ENCODE measurements at places on chromosomes 6 and 20.

DNA sequence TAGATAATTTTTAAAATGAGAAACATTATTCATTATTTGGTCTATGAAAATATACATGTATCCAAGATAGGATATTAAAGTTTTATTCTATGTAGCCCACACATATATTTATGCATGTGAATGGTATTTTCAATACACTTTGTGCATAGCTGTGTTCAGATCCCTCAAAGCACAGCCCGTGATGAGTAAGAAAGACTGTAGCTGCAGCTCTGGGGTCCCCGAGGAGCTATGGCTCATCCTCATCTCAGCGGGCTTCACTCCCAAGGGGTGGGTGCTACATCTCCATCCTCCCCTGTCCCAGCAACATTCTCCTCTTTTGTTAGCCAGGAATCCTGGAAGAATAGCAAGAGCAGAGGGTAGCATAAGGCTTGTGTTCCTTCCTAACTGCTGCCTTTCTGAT lies 130.8 kb downstream of the SAMD5 start:
- no peak for DNase-seq

GRCh38 chr20:35248641-35249475 lies 22.4 kb downstream of the MMP24 start:
- no peak for DNase-seq

DNA sequence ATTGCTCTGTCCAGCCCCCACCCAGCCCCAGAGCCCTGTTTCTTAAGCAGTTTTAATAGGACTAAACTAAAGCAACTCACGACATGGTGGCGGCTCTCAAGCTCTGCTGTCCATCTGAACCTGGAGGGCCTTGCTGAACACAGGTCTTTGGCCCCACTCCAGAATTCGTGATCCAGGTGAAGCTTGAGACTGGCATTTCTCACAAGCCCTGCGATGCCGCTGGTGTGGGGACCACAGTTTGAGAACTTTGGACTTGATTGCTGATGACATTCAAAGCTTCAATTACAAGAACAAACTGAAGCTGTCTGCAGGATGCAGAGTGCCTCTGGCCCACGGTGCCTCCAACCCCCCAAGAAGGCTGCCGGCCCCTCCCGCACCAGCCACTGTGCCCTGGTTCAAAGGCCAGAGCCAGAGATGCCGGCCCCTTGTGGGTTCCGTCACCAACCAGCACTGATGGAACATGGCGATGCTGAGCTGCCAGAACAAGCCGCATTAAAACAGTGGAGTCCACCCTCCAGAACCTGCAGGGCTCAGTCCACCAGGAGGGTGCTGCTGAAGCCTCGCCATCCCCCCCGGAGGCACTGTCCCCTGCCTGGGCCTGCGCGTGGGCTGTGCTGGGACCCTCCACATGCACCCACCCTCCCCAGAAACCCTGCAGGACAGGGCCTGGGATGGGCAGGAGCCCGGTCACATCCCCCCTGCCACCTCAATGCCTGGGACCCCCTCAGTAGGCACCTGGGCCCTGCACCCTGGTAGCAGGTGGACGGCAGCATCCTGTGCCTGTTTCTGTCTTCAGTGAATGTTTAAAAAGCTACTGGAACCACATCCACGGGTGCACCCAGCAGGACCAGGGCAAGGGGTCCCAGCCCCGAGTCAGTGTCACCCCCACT lies 101.1 kb downstream of the PSMB1 start:
- DNase-seq, result no peak

GRCh38 chr6:130515306-130515705 lies 149.5 kb downstream of the TMEM200A start:
- DNase-seq, result no peak

GRCh38 chr6:135423649-135424128 lies 73.9 kb downstream of the AHI1 start:
- no peak for DNase-seq

DNA sequence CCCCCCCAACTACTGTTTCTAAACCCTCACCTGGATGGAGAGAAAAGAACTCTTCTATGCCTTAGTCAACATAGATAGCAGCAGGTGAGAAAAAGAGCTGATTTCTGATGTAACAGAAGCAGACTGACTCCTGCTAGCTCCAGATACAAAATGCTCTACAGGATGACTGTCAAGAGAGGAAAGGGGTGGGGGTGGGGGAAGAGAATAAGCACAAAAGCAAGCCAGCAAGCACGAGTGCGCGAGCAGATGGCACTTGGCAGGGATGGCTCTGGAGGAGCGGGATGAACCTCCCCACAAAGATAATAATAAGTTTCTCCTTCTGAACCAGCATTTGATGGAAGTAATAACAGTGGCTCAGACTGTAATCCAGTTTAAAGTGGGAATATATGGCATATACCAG lies 45.6 kb upstream of the SPDEF start:
- DNase-seq, result no peak

GRCh38 chr20:32056708-32057483 lies 4.9 kb downstream of the HCK start:
- no peak for DNase-seq

- DNase-seq, result no peak
Observed at GRCh38 chr6:21998582-21998981, 298.3 kb downstream of the PRL start.

- no peak for DNase-seq
Observed at GRCh38 chr6:142914369-142914768, 30.6 kb downstream of the HIVEP2 start.

DNA sequence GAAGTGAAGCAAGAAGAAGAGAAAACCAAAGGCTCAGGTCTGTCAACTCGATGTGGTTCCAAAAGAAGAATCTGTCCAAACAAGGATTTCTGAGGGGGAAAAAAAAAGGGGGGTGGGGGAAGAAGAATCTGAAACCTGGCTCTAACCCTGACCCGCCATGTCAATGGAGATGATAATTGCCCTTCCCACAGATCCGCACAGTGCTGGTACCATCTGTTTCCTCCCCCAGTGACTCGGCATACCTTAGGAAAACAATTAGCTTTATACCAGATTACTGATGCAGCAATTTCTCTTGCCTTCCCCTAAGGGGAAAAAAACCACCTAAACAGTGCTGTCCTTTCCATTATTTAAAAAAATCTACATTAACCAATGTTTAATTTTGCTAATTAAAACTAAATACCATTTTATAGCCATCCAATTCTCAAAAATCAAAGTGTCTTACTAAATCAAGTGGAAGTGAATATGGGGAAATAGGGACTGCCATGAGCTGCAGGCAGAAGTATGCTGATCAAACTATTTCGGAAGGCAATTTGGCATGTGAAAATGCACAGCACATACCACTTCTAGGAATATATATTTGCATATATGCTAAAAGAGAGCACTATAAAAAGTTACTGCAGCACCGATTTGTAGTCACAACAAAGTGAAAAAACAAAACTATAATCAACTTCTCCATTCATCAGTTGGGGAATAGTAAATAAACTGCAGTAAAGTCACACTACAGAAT lies 46.8 kb downstream of the MAP7 start:
- no peak for DNase-seq

GRCh38 chr6:170149681-170150589 lies 140.9 kb downstream of the DLL1 start:
- DNase-seq, result no peak

GRCh38 chr6:2731281-2731909 lies 19.3 kb downstream of the MYLK4 start:
- no peak for DNase-seq

- no peak for DNase-seq
Observed at GRCh38 chr20:45070932-45071632, 29.8 kb downstream of the KCNS1 start.

- DNase-seq, result no peak
Observed at GRCh38 chr6:39312912-39313525, 1.2 kb downstream of the KCNK17 start.

DNA sequence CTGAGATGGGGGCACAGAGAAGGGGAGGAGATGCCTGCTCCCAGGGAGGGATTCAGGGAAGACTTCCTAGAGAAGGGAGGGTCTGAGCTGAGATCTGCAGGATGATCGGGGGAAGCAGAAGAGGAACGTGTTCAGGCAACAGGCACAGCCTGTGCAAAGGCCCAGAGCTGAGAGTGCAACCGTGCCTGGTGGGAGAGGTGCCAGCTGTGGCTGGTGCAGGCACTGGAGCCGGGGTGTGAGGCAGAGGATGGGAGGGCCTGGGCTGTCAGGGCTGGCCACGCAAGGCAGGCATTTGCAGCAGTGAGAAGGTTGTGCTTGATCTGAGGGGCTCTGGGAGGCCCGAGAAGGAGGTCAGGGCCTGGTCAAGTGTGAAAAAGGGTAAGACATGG lies 27.7 kb downstream of the PTGIS start:
- no peak for DNase-seq

DNA sequence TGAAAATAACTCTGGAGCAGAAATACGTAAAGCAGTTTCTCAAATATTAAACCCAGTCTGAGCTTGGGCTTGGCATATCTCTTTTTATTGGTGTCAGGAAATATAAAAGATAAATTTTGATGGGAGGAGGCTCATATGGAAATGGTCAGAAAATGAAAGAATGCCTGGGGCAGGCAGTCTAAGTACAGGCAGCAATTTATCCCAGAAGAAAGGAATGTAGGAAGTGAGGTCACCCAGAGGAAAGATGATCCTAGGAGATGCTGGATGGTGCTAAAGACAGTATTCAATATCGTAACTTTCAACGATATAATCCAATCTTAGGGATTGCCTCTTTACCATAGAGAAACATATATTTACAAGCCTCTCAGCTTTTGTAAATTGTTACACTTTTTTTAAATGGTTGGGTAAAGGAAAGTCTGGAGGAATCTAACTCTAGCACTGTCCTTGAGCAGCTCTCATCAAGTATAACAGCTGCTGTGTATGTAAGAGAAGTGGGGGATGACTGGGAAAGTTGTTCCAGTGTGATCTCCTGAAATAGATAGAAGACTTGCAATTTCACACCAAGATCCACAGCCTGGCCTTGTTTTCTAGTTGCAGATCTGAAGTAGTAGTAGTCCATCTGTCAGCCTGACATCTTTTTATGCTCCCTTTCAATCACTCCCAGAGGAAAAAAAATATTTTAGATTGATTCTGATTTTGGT lies 256.9 kb upstream of the SASH1 start:
- no peak for DNase-seq

- DNase-seq, result no peak
Observed at GRCh38 chr6:19369785-19370184, 467.4 kb upstream of the ID4 start.

- DNase-seq, result no peak
Observed at GRCh38 chr6:169379495-169380070, 125.9 kb upstream of the THBS2 start.

DNA sequence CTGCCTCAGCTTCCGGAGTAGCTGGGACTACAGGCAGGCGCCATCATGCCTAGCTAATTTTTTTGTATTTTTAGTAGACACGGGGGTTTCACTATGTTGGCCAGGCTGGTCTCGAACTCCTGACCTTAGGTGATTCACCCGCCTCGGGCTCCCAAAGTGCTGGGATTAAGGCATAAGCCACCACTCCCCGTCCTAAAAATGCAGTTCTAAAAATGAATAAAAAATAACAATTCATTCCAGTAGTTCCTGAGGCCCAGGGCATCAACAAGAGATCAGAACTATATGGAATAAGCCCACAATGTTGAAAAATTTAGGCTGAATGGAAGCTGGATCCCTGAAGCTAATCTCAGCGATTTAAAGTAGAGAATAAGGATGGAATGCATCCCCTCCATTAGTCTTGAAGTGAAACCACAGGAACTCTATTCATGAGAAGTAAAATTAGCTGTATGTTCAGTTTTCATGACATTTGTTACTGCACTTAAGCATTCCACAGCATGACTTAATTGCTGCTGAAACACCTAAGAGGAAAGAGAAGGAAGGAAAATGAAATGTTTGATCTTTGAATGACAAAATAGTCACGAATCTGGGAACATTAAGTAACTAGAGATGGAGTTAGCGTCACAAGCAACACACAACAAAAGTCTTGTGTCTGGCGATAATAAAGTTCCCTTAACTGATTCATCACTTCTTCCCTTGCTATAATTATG lies 80.4 kb upstream of the RIPOR2 start:
- DNase-seq, result no peak

DNA sequence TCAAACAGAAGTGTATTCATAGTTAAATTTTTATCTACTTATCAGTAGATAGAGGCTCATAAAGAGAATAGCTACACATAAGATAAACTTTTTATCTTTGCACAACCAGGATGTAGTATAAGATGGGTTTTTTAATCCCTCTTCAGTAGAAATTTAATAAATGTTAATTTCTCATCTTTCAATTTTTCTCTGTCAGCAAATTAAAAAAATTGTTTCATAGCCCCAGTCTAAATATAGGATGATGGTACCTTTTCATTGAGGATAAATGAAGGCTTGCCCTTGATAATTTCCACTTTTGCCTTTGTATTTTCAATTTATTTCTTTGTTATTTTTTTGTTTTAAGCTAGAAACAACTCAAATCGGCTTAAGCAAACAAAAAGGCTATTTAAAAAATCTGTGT lies 251.2 kb upstream of the NOX3 start:
- no peak for DNase-seq

DNA sequence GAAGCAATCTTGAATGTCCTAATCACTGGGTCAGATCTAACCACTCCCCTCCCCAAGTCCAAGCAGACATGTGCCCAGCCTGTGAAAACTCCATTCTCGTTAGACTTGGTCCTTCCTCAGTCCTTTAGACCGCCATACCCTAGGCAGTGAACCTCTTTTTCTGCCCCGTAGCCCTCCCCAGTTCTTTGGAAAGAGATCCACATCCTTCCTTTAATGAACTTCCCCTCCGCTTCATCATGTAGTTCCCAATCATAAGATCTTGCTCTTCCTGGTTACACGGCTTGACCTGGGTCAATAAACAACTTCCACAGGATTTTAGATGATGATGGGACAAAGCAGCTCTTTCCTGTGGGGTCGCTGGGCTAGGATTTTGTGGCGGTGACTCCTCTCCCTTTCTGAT lies 9.6 kb downstream of the AHCY start:
- no peak for DNase-seq

- DNase-seq, result no peak
Observed at GRCh38 chr6:55974688-55975087, 99.3 kb upstream of the BMP5 start.

DNA sequence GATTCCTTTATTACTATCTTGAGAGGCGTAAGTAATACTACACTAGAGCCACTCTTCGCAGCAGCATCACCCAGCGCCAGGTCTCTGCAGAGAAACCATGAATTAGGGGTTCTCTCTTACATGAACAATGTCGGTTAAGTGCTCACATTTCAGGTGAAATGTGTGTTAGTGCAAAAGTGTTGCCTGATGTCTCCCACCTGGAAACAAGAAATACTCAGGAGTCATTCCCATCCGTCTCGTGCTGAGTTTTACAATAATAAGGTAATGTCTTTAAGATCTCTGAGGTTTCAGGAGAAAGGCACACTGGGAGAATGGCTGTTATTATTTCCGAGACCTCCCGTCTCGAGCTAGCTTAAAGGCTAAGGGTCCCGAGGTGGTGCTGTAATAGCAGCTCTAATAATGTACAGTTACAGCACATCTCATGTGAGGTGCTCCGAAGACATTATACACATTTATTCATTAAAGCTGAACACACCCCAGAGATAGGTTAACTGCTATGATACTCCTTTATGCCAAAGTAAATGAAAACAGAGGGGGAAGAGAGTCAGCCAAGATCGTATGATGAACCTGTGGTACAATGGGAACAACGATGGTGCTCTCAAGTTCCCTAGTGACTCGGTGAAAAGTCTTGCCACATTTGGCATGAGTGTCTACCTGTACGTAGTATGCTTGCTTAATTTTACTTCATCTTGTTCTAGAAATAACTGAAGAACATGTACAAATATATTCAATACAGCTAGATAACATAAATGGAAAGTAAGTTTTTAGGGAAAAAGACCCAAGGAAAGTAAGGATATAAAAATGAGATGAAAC lies 458.3 kb upstream of the CITED2 start:
- DNase-seq, result no peak

All from activated T-cell treated with anti-CD3 and anti-CD28 coated beads for 1 hour (primary cell).